ENCODE measurements at places on chromosomes 2 and 18. TPM values are rescaled to one million over a fixed set of nuclear protein-coding genes. Genes with fewer than 3 reads are reported as not detected.

The PLEKHH2 gene
- total RNA-seq = 3.1 TPM

The HJURP gene
- 56.5 TPM for total RNA-seq

The GPR45 gene
- not detected for total RNA-seq

The IL36RN gene
- total RNA-seq = 0.12 TPM

The SLC16A14 gene
- 1.3 TPM for total RNA-seq

The ACTR2 gene
- 223 TPM for total RNA-seq

The ZNF385B gene
- total RNA-seq = not detected

The ANKRD62 gene
- not detected for total RNA-seq

The PJVK gene
- total RNA-seq = 1.6 TPM

The SMYD1 gene
- total RNA-seq = not detected

The OR6B2 gene
- not detected for total RNA-seq

The ALKAL2 gene
- total RNA-seq = not detected

The TRMT61B gene
- total RNA-seq = 15.2 TPM

The ADAM23 gene
- 9.9 TPM for total RNA-seq

The GNAL gene
- 8.4 TPM for total RNA-seq

The FLACC1 gene
- total RNA-seq = 0.20 TPM

The LRATD1 gene
- total RNA-seq = 0.09 TPM

The CD302 gene
- total RNA-seq = 2.7 TPM

The EN1 gene
- 0.83 TPM for total RNA-seq

The AQP12B gene
- not detected for total RNA-seq

The DCDC2C gene
- 0.26 TPM for total RNA-seq

The TANC1 gene
- total RNA-seq = 8.3 TPM

The SH3YL1 gene
- 10.4 TPM for total RNA-seq

The SERPINB10 gene
- total RNA-seq = not detected

The SLC14A1 gene
- total RNA-seq = not detected

The RASGRP3 gene
- 0.81 TPM for total RNA-seq

The LIMS2 gene
- total RNA-seq = 6.2 TPM

The CGREF1 gene
- 8.1 TPM for total RNA-seq

The MATN3 gene
- total RNA-seq = 15.5 TPM

The GPR155 gene
- 0.18 TPM for total RNA-seq

The ACMSD gene
- not detected for total RNA-seq

The NT5DC4 gene
- total RNA-seq = not detected

The CCDC68 gene
- 5.8 TPM for total RNA-seq

The PLA2R1 gene
- total RNA-seq = 2.2 TPM

The DTNB gene
- 8.8 TPM for total RNA-seq

The SERPINB11 gene
- not detected for total RNA-seq

The SCN7A gene
- total RNA-seq = not detected

The POTEI gene
- not detected for total RNA-seq

The IL1F10 gene
- total RNA-seq = not detected

The NFE2L2 gene
- 44.1 TPM for total RNA-seq

The NT5C1B gene
- total RNA-seq = not detected

The STEAP3 gene
- total RNA-seq = 54.9 TPM

The ACYP2 gene
- 7.5 TPM for total RNA-seq

Measured in A549 treated with dexamethasone at 1 μM for 4 hours (cell line).